ENCODE measurements at places on chromosomes 3 and 15.
A peak's percentile ranks its signal among the peaks of the same experiment; 100 is the strongest.

- DNase-seq: peak; percentile 49
These were observed 145.0 kb downstream of the STAC start for GRCh38 chr3:36525115-36525801.

- DNase-seq: peak; percentile 81
These were observed 84.0 kb upstream of the TRA2B start for GRCh38 chr3:186021673-186022362.

GRCh38 chr3:62095756-62096155 is 277.6 kb downstream of the FEZF2 start:
- DNase-seq: no peak

- peak; percentile 72 for DNase-seq
These were observed 39.3 kb upstream of the TRA2B start for GRCh38 chr3:185976977-185977678.

- DNase-seq: no peak
These were observed 199.5 kb upstream of the LPP start for GRCh38 chr3:187954516-187954872.

DNA sequence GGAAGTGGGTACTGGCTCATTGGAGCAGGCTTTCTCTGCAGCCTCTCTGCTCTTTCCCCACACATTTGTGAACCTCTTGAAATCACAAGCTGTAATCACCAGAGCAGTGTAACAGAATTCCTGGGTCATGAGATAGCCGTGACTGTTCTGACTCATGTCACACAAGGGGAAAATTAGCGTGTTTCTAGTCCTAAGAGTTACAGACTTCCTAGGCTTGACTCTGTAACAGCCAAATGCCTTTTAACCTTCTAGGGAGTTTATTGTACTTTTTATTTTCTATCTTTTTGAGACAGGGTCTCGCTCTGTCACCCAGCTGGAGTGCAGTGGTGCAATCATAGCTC is 54.7 kb upstream of the TRAK1 start:
- DNase-seq: peak; percentile 70

DNA sequence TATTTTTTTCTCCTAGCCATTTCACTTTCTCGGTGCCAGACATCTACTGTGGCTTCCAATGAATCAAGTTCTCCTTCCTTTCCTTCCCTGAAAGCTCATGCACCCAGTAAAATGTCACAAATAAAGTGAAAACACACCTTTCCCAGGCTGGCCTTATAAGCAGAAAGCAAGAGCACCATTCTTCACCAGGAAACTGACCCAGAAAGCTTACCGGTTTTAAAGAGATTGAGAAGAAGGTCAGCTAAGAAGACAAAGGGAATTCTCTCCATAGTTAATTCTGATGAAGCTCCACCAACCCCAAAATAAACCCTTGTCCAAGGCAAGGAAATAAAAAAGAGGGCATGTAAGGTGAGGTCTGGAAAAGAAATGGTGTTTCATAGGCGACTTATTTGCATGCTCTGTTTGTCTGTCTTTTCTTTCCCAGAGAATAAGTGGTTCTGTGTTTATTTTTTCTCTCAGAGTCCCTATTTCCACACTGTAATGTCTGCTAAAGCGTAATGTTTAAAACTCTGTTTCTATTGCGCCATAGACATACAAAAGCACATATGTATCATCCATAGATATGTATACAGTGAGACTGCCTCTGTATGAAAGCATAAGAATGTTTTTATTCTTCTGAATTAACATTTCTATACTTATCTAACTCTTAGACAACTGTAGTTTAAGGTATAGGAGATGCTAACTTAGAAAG is 2.8 kb downstream of the LSAMP start:
- DNase-seq: no peak

GRCh38 chr3:55089211-55089610 is 161.4 kb upstream of the LRTM1 start:
- no peak for DNase-seq

GRCh38 chr3:128854475-128854874 is 24.9 kb upstream of the ACAD9 start:
- no peak for DNase-seq

DNA sequence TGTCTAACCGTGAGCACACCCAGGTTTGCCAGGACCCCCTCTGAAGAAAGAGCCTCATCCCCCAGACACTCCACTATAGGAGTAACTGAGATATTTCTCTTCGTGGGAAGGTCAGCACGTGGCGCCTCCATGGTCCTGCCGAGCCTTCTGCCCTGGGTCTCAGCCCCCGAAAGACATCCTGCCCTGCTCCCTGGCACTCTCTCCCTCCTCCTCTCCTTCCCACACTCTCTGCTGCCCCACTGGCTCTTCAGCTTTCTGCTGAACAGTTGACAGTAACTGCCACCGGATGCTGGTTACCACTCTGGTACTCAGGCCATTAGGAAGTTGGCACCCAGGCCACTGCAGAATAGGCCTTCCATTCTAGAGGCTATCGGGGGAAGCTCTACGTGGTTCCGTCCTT is 185.2 kb downstream of the UACA start:
- no peak for DNase-seq

DNA sequence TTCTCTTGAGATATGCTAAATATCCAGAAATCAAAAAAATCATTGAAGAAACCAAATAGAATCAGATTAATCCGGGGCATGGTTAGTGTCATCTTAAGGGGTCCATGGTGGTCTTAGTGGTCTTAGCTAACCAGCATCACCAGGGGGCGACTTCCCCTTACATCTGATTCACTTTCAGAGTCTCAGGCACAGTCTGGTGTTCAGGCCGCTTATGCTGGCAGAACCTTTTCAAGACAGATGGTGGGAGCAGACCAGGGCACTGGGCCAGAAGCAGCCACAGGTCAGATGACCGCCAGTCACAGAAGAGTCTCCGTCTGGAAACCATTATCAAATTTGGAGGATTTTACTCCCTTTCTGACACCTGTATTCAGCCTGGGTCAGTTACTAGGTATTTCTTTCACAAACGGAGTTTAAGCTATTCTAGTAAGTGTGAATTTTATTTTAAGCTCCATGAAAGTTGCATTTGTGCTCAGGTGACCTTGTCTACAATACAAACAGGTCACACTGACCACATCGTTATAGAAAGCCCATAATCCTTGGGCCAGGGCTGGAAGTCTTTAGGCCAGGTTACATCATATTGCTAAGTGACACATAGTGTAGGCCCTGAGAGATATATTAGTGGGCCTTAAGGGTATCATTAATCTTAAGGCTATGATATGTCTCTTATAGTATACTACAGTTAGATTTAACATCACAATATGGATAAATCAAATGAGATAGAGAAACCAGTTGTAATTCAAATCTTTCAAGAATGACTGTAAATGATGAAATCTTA is 365.5 kb downstream of the GBE1 start:
- no peak for DNase-seq

DNA sequence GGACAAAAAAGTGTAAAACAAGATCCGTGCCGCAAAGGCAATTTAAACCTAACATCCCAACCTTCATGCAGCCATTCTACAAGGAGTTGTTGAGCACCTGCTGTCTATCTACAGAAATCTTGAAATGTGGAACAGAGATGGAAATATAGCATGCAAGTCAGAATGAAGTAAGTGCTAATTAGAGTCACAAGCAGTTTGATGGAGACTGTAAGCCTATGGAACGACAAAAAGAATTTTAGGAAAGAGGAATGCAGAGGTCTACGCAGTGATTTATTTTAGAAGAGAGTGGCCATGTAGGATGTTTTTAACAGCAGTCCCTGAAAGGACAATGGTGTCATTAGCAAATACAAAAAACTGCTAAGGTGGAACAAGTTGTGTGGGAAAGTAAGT is 851 bp upstream of the DCBLD2 start:
- no peak for DNase-seq

- DNase-seq: peak; percentile 59
These were observed 5.0 kb upstream of the CCR9 start for GRCh38 chr3:45881078-45882022.

GRCh38 chr15:64082757-64083156 is 10.9 kb downstream of the CIAO2A start:
- DNase-seq: no peak

DNA sequence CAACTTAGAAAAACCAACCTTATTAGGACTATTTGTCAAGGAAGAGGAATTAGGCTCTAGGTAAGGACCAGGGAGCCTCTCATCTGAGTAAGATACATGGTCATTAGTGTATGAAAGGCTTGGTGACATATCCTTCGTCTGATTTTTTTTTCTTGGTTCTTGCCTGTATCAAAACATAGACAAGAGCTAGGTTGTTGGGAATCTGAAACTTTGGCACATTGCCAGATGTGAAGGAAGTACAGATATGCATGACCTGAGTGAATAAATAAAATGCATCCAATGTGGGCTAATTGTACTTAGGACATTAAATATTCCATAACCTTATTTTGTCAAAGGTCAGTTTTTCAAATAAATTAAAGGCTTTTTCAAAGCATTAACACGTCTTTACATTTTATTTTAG is 151.8 kb downstream of the SYNPR start:
- DNase-seq: peak; percentile 8

- no peak for DNase-seq
These were observed 3.2 kb downstream of the XYLB start for GRCh38 chr3:38349684-38350359.

DNA sequence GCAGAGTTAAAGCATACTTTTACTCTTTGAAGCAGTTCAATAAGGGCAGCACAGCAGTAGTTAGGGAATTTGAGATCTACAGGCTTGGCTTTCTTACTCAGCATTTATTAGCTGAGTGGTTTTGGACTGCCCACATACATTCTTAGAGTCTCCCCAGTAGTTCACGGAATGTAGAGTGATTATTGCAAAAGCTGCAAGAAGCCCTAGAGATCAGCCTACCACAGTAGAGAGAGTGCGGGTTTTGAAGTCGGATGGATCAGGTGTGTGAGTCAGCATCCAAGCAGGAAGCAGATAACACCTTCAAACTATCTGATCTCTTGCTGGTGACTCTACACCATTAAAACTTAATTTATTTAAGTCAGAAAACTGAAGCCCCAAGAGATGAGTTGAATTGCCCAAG is 171.9 kb downstream of the SYNPR start:
- DNase-seq: peak; percentile 4

DNA sequence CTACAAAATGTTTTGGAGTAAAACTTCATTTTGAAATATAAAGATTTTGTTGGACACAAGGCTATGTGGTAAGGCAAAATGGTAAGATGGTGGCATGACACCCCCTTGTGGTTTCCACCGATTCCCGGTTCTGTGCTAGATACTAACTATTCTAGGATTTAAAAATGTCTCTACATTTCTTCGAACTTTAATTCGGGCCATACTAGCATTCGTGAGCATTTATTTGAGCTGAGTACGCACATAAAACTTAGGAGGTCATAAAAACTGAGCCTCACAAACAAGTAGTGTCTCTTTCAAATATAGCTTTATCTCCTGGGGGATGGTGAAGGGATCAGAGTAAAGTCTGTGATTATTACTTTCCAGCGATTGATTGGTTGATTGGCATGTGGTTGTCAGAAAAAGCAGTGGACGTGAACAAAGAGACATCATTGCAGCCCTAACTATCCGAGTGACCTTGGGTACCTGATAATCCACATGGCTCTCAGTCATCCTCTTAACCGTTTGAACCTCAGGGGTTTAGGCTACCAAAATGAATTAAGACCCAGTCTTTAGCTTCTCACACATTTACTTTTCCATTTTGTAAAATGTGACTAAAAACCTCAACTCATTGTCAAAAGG is 1.1 kb upstream of the ZNF639 start:
- peak; percentile 59 for DNase-seq

- peak; percentile 34 for DNase-seq
These were observed 38.8 kb downstream of the PRKCD start for GRCh38 chr3:53199834-53200233.

DNA sequence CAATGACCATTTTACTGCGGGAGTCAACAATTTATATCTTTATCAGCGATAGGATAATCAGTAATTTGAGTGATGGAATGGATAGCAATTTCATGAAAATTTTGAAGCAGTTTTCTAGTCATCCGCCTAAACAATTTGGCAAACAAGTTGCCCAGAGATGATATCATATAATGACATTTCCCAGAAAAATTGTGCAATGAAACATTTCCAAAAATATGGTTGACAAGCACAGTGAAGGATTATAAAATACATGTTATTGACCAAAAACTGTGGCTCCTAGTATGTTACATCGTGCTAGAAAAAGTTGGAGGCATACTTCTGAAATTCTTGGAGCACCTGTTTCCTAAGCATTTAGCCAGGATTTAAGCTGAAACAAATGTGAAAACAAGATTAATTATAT is 145.1 kb downstream of the GHSR start:
- no peak for DNase-seq

DNA sequence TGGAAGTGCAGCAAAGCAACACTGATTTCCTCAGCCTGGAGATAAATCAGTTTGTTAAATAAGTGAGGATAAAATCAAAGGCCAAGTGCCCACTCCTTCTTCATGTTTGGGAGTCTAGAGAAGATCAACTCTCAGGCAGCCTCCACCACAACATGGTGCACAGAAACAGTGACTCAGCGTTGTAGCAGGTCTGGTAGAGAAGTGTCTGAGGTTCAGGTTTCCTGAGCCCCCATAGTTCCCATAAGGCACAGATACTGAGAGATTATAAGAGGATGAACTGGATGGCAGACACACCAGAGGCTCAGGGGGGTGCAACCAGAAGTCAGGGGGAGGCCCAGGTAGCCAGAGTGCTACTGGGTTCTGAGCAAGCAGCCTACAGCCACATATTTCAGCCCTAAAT is 166.7 kb downstream of the FRMD5 start:
- DNase-seq: no peak

GRCh38 chr3:173501931-173502489 is 104.5 kb downstream of the NLGN1 start:
- peak; percentile 33 for DNase-seq

DNA sequence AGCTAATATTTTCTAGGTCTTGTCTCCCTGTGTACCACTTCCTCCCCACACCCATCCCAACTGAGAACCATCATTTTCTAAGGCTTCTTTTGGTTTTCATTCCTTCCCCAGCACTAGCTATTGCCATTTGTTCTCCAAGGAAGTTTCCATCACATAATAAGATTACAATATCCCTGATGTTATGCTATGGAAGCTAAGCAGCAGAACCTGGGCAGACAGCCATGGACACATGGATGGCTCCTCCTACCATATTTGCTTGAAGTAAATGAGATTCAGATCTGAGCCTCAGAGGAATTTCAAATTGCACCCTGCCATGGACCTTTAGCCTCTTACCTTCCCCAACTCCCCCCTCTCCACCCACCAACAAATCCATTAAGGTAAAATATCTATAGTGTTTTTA is 31.5 kb downstream of the GASK1A start:
- no peak for DNase-seq

GRCh38 chr3:72916250-72916649 is 28.4 kb downstream of the GXYLT2 start:
- DNase-seq: no peak

DNA sequence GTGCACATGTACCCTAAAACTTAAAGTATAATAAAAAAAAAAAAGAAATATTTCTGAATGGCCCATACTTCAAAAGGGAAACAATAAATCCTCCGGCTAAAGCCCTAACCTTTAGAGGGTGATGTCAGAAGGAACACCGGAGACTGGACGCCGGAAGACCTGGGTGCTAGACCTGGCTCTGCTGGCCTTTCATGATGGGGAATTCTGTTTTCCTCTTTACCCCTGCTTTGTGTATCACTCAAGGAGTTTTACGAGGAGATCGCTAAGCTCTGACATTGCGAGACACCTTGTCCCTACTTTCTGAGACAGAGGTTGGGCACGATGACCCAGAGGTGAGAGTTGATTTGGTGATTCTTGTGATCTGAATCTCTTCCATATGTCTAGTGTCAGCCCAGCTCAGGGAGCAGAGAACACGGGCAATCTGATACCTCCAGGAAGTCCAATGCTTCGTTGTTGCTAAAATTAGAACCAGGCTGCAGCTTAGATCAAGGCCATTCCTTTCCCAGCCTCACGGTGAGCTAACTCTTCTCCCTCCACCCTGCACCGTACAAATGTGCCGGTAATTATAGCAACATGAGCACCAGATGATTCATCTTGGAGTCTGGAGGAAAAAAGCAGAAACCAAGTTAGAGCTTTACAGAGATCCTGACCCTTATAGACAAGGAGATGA is 42.0 kb upstream of the CFAP161 start:
- peak; percentile 84 for DNase-seq

All from MCF 10A (cell line).